ENCODE measurements at places on chromosomes 2 and 18. TPM values are rescaled to one million over a fixed set of nuclear protein-coding genes. Genes with fewer than 3 reads are reported as not detected.

DNA sequence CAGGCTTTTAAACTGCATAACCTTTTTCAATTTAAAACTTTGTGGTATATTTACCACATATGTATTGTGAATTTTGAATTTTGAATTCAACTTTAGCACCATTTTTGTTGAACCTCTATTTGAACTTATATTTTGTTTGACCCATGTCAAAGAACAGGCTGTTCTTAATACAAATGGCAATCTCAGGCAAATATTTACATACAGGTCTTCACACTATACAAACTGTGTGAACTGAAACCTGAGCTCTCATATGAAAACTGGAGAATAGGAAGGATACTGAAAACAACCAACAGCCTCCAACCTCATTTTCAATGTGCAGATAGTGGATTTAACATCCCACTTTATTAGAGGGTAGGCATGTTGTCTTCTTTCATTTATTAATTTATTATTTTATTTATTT, 491.8 kb downstream of the KCNJ3 start:
- DNase-seq, result no peak
- H3K36me3 ChIP-seq, result no peaks in the 10 kb centered on the region
- no peaks in the 10 kb centered on the region for H3K4me1 ChIP-seq
- no peaks in the 10 kb centered on the region for H3K27me3 ChIP-seq

DNA sequence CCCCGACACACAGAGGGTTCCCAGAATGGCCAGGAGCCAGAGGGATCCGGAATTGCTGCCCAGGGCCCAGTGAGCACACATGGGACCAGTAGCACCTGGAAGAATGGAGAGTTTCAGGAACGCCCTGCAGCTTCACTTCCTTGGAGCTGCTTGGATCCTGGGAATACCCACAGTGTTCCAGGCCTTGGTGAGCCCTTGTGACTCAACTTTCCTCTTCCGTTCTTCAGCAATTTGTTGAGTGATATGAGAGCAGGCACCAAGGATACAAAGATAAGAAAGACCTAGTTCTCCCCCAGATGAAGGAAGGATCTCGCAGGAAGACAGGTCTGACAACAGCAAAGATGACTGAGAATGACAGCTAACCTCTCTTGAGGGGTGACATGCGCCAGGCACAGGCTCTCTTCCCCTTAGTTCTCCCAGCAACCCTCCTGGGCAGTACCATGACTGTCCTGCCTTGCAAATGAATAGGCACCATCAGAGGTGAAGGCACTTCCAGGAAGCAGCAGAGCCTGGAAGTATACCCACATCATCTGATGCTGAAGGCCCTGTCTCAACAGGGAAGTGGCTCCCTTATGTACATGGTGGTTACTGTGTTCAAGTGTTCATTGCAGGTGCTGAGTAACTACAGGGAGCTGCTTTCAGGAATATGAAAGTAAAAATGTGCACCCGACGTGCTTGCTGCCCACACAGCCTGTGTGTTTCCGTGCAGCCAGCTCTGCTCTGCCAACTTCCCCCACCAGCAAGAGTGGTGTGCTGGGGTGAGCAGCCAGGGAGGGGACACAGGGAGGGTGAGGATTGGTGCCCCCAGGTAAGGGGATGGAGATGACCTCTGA, 116.2 kb downstream of the STPG4 start:
- H3K4me3 ChIP-seq, result no peak overlapping the region
- no peak for DNase-seq
- H3K27ac ChIP-seq, result no peak overlapping the region
- H3K4me1 ChIP-seq, result peaks cover 16% of the 10 kb centered on the region
- H3K27me3 ChIP-seq, result no peaks in the 10 kb centered on the region

DNA sequence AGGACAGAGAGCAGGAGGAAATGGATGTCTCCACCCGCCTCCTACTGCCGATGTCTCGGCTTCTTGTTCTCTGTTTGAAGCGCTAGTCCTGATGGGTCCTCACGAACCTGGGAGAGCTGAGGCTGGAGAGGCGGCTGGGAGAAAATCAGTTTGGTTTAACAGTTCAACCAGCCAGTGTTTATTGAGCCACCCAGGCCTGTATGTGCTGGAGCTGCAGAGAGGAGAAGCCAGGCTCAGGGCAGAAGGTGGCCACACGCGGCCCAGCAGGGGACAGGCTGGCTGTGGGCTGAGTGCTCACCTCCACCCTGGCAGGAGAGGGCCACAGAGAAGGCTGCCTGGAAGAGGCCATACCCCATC, 202.1 kb downstream of the CYP26B1 start:
- H3K36me3 ChIP-seq, result no peaks in the 10 kb centered on the region
- no peak overlapping the region for H3K4me3 ChIP-seq
- no peaks in the 10 kb centered on the region for H3K27me3 ChIP-seq
- no peak for DNase-seq

- no peaks in the 10 kb centered on the region for H3K27me3 ChIP-seq
- no peaks in the 10 kb centered on the region for H3K36me3 ChIP-seq
- H3K27ac ChIP-seq, result no peak overlapping the region
- no peaks in the 10 kb centered on the region for H3K4me1 ChIP-seq
- DNase-seq, result no peak
These were observed 59.4 kb upstream of the HAAO start for GRCh38 chr2:42851740-42852250.

- no peak for DNase-seq
- no peaks in the 10 kb centered on the region for H3K27me3 ChIP-seq
- H3K4me3 ChIP-seq, result no peak overlapping the region
- no peaks in the 10 kb centered on the region for H3K4me1 ChIP-seq
- no peak overlapping the region for H3K27ac ChIP-seq
These were observed 85.2 kb upstream of the SESTD1 start for GRCh38 chr2:179349670-179350303.

DNA sequence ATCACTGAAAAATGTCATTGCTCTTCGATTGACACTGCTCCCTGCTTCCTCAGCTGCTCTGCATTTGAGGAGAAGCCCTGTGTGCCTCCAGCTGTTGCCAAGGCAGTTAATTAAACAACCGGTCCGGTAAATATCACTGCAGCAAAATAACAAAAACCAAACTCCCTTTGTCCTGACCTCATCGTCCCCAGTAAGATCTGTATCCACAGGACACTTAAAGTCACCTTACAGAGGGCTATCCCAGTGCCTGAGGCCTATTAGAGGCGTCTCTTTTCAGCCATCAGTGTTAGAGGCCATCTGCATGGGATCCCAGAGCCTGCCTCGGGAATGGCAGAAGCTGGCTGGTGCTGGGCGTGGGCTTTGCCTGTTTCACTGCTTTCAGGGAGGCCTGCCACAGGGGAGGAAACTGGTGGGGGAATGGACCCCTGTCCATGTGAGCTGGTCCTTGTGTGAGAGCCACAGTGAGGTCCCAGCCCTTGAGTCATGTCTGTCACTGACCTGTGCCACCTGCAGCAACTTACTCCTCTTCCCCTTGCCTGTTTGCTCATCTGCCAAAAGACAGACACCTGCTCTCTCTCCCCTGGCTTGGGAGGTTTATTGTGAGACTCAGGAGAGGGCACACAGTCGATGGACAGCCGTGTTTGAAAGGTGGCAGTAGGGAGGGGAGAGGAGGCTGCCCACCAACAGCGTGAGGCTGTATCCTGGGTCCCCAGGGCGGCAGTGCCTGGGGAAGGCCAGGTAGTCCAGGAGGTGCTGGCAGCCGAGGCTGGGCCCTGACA, 117.7 kb upstream of the MCFD2 start:
- H3K4me3 ChIP-seq, result no peak overlapping the region
- DNase-seq, result no peak
- peaks cover 22% of the 10 kb centered on the region for H3K4me1 ChIP-seq

DNA sequence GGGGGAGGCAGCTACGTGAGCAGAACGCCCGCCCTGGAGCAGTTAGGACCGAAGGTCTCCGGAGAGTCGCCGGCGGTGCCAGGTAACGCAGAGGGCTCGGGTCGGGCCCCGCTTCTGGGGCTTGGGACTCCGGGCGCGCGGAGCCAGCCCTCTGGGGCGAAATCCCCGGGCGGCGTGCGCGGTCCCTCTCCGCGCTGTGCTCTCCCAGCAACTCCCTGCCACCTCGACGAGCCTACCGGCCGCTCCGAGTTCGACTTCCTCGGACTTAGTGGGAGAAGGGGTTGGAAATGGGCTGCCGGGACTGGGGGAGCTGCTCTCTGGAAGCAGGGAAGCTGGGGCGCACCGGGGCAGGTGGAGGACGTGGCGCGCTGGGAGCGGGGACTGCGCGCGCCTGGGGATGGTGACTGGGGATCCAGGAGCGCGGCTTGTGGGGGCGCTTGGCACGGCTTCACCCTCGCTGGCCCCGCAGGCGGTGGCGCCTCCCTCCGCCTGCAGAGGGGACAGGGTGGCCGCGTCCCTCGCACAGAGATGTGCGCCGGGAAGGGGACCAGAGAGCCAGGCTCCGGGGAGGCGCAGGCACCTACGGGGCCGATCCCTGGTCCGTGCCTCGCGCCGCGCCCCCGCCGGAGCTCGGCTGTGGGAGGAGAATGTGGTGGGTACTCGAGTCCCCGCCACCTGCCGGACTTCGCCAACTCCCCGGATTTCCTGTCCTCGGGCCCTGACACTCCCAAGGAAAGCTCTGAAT, 688 bp downstream of the CDH20 start:
- no peak overlapping the region for H3K27ac ChIP-seq
- H3K4me1 ChIP-seq, result no peaks in the 10 kb centered on the region
- peaks cover 25% of the 10 kb centered on the region for H3K27me3 ChIP-seq
- no peaks in the 10 kb centered on the region for H3K36me3 ChIP-seq
- peak overlapping the region; percentile 61 for H3K4me3 ChIP-seq
- peak; percentile 79 for DNase-seq

- no peak overlapping the region for H3K27ac ChIP-seq
- H3K4me1 ChIP-seq, result no peaks in the 10 kb centered on the region
- no peak overlapping the region for H3K4me3 ChIP-seq
- no peak for DNase-seq
- no peaks in the 10 kb centered on the region for H3K27me3 ChIP-seq
- no peaks in the 10 kb centered on the region for H3K36me3 ChIP-seq
These were observed 101.7 kb upstream of the PGAP1 start for GRCh38 chr2:197028230-197028629.

GRCh38 chr2:62972601-62973000, 78.0 kb upstream of the OTX1 start:
- H3K4me3 ChIP-seq, result no peak overlapping the region
- no peak for DNase-seq
- no peaks in the 10 kb centered on the region for H3K4me1 ChIP-seq
- H3K27ac ChIP-seq, result no peak overlapping the region

- no peak overlapping the region for H3K27ac ChIP-seq
- no peak for DNase-seq
These were observed 124.5 kb upstream of the BARD1 start for GRCh38 chr2:214934006-214934405.

RPL37A gene
- total RNA-seq, result 3,180 TPM

TMEM127 gene
- 25.4 TPM for total RNA-seq

SATB2 gene
- 5.1 TPM for total RNA-seq

ACKR3 gene
- 0.73 TPM for total RNA-seq

PLB1 gene
- total RNA-seq, result 0.20 TPM

NAT8 gene
- total RNA-seq, result not detected

NEURL3 gene
- not detected for total RNA-seq
